ENCODE measurements at places on chromosomes 13 and 19. TPM values are rescaled to one million over a fixed set of nuclear protein-coding genes. Genes with fewer than 3 reads are reported as not detected.

DNA sequence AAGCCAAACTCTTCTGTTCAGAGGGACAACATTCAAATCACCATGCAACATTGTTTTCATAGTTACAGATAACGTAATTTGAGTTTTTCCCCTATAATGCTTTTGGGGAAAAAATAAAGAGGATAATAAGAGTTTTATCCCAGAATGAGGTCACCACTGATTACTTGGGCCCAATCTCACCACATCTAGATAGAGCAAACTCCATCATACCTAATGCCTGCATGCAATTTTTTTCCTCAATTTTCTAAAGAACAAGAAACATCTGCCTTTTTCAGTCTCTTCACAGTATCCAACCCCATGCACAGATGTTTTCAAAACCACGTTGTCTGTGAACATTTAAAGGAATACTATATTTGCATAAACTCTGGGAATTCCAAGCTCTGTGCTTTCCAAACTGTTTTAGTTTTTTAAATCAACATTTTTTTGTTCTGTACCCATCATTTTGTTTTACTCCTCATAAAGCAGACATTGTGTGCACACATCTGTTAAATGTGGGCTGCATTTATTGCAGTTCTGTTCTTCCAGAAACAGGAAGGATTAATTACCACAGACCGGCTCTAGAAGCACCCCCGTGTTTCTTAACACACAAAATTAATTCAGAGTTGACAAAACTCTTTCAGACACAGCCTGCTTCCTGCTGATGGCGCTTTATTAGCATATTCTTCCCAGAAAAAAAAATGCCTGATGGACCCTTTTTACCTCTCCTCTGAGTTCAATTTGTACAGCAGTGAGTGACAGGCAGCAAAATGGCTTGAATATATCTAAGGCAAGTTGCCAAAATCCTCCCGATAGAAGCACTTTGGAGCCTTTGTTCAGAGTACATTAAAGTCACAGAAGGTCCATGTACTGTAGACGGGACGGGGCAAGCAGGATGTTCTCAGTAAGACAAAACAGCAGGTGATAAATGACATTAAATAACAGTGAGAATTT is 1171.9 kb downstream of the EFNB2 start:
- no peak overlapping the region for H3K27ac ChIP-seq
- H3K4me3 ChIP-seq: no peak overlapping the region
- H3K36me3 ChIP-seq: no peaks in the 10 kb centered on the region
- no peak for DNase-seq
- no peaks in the 10 kb centered on the region for H3K4me1 ChIP-seq
- no peaks in the 10 kb centered on the region for H3K27me3 ChIP-seq

DNA sequence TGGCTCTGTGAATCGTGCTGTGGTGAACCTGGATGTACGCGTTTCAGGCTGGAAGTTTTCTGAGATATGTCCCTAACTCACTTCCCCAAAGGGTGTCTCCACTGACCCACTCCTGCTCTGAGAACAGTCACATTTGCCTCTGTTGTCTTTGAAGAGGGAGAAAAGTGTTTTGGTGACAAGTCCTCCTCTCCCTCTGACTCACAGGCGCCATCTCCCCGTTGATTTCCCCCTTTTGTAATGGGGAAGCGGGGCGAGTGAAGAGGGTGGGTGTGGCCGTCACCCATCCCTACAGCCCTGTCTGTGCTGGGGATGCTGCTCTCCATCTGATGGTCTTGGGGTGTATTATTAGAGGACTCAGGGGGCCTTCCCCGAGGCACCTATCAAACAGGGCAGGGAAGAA is 9.6 kb downstream of the APC2 start:
- no peak overlapping the region for H3K27ac ChIP-seq
- peaks cover 32% of the 10 kb centered on the region for H3K27me3 ChIP-seq
- no peak for DNase-seq

- H3K4me3 ChIP-seq: no peak overlapping the region
- no peak for DNase-seq
- H3K36me3 ChIP-seq: no peaks in the 10 kb centered on the region
- H3K27ac ChIP-seq: no peak overlapping the region
These were observed 173.6 kb downstream of the NALCN start for GRCh38 chr13:101242720-101243119.

GRCh38 chr19:31421856-31422255 is 72.6 kb upstream of the TSHZ3 start:
- H3K27me3 ChIP-seq: no peaks in the 10 kb centered on the region
- H3K4me3 ChIP-seq: no peak overlapping the region
- no peak for DNase-seq
- H3K4me1 ChIP-seq: no peaks in the 10 kb centered on the region
- H3K36me3 ChIP-seq: no peaks in the 10 kb centered on the region
- no peak overlapping the region for H3K27ac ChIP-seq

DNA sequence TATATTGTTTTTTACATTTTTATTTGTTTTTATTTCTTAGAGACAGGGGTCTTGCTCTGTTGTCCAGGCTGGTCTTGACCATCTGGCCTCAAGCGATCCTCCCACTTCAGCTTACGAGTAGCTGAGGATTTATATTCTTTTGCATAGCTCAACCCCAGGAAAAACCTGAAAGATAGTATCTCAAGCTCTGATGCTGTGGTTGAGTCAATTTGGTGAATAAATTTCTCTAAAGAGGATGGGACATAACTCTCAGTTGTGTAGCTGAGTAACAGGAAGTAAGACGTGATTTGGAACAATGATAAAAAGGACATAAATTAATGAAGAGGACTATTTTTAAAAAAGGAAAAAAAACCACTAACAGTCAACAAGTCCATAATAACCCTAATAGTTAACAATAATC is 79.8 kb upstream of the TNFSF11 start:
- no peaks in the 10 kb centered on the region for H3K27me3 ChIP-seq
- H3K36me3 ChIP-seq: no peaks in the 10 kb centered on the region
- H3K4me3 ChIP-seq: no peak overlapping the region

GRCh38 chr13:78562237-78562889 is 41.0 kb downstream of the POU4F1 start:
- H3K27me3 ChIP-seq: no peaks in the 10 kb centered on the region
- H3K36me3 ChIP-seq: no peaks in the 10 kb centered on the region
- no peak overlapping the region for H3K4me3 ChIP-seq
- H3K4me1 ChIP-seq: no peaks in the 10 kb centered on the region
- no peak for DNase-seq
- no peak overlapping the region for H3K27ac ChIP-seq

- peak overlapping the region; percentile 100 for H3K27ac ChIP-seq
- peak overlapping the region; percentile 86 for H3K4me3 ChIP-seq
- H3K27me3 ChIP-seq: no peaks in the 10 kb centered on the region
- DNase-seq: peak; percentile 83
- H3K36me3 ChIP-seq: no peaks in the 10 kb centered on the region
These were observed 1.4 kb upstream of the ZMYM5 start for GRCh38 chr13:19864746-19865309.

GRCh38 chr13:46318986-46319385 is 68.1 kb downstream of the RUBCNL start:
- no peak overlapping the region for H3K27ac ChIP-seq
- H3K36me3 ChIP-seq: no peaks in the 10 kb centered on the region
- H3K4me1 ChIP-seq: no peaks in the 10 kb centered on the region
- no peak for DNase-seq

- no peak overlapping the region for H3K27ac ChIP-seq
- H3K36me3 ChIP-seq: no peaks in the 10 kb centered on the region
- peaks cover 18% of the 10 kb centered on the region for H3K4me1 ChIP-seq
- no peaks in the 10 kb centered on the region for H3K27me3 ChIP-seq
These were observed 2523.2 kb upstream of the PCDH20 start for GRCh38 chr13:63938851-63939250.

GRCh38 chr13:28650284-28650683 is 8.6 kb upstream of the POMP start:
- no peaks in the 10 kb centered on the region for H3K36me3 ChIP-seq
- peaks cover 11% of the 10 kb centered on the region for H3K4me1 ChIP-seq
- no peaks in the 10 kb centered on the region for H3K27me3 ChIP-seq
- H3K4me3 ChIP-seq: no peak overlapping the region
- no peak for DNase-seq
- H3K27ac ChIP-seq: no peak overlapping the region

GRCh38 chr13:53098455-53098854 is 69.8 kb downstream of the OLFM4 start:
- H3K27me3 ChIP-seq: no peaks in the 10 kb centered on the region
- no peak for DNase-seq
- no peak overlapping the region for H3K4me3 ChIP-seq
- H3K4me1 ChIP-seq: no peaks in the 10 kb centered on the region
- no peaks in the 10 kb centered on the region for H3K36me3 ChIP-seq

- no peaks in the 10 kb centered on the region for H3K4me1 ChIP-seq
- H3K27ac ChIP-seq: no peak overlapping the region
- H3K27me3 ChIP-seq: no peaks in the 10 kb centered on the region
- no peak overlapping the region for H3K4me3 ChIP-seq
- peak; percentile 63 for DNase-seq
These were observed 135.0 kb downstream of the URI1 start for GRCh38 chr19:30076751-30077670.

GRCh38 chr19:33551676-33552075 is 30.1 kb upstream of the PEPD start:
- H3K27me3 ChIP-seq: no peaks in the 10 kb centered on the region
- H3K36me3 ChIP-seq: no peaks in the 10 kb centered on the region
- H3K27ac ChIP-seq: no peak overlapping the region
- no peaks in the 10 kb centered on the region for H3K4me1 ChIP-seq

DNA sequence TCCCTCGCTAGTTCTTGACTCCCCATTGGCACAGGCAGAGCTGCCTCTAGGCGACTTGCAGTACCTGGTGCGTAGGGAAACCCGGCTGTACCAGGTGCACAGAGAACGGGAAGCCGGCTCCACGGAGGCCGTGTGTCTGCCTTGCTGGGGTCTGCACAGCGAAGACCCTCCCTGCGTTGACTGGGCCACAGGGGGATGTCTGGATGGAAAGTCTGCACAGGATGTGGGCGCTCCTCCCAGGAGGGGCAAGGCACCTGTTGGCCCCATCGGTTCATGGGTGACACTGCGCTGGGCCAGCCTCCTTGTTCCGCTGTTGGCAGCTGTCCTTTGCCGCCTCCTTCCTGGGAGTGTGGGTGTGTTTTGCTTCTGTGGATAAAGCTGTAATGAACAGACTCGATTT is 138.3 kb downstream of the TEX29 start:
- no peak for DNase-seq
- peaks cover 29% of the 10 kb centered on the region for H3K27me3 ChIP-seq
- no peaks in the 10 kb centered on the region for H3K36me3 ChIP-seq
- no peak overlapping the region for H3K27ac ChIP-seq

- H3K4me1 ChIP-seq: peaks cover 21% of the 10 kb centered on the region
- no peak for DNase-seq
- H3K27ac ChIP-seq: no peak overlapping the region
- H3K4me3 ChIP-seq: no peak overlapping the region
- no peaks in the 10 kb centered on the region for H3K27me3 ChIP-seq
These were observed 21.3 kb downstream of the GADD45B start for GRCh38 chr19:2497186-2497585.

DNA sequence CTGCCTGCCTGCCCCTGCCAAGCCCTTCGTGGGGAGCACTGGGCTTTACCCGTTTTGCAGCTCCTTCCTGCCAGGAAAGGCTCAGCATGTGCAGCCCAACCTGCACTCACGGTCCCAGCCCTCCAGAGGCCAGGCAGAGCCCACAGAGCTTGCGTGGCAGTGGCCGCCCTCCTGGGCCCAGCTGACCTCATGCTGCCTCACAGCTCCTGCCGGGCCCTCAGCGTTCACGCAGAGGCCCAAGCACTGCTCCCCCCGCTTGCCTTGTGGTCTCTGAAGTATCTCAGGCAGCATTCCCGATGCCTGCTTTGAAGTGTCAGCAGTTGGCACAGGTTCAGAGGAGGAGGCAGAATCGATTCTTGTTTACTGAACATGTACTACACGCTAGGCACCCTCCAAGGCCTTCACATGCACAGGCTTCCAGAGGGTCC is 32.5 kb downstream of the CAPN12 start:
- no peaks in the 10 kb centered on the region for H3K27me3 ChIP-seq
- peaks cover 84% of the 10 kb centered on the region for H3K4me1 ChIP-seq
- peak overlapping the region; percentile 88 for H3K27ac ChIP-seq
- no peak overlapping the region for H3K4me3 ChIP-seq
- DNase-seq: peak; percentile 90

- H3K4me3 ChIP-seq: no peak overlapping the region
- H3K36me3 ChIP-seq: no peaks in the 10 kb centered on the region
- H3K27me3 ChIP-seq: no peaks in the 10 kb centered on the region
- H3K27ac ChIP-seq: peak overlapping the region; percentile 61
These were observed 517.7 kb downstream of the MYO16 start for GRCh38 chr13:109146912-109147647.

DNA sequence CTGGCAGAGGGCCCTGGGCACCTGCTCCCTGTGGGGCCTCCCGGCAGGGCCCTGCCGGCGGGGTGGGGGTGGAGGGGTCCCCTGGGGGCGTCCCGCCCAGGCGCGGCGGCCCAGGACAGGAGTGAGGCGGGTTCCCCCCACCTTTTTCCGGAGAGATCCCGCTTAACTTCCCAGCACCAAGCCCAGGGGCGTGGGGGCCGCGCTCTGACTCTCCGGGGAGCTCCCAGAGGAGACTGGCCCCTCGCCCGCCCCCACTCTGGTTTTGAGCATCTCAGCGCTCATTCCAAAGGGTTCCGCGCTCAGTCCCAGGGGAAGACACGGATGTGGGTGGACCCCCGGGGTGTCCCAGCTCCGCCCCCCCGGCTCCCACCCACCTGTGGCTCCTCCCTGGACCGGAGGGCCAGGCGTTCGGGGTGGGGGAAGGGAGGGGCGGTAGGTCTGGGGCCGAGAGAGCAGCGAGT is 476 bp downstream of the C2CD4C start:
- no peaks in the 10 kb centered on the region for H3K36me3 ChIP-seq
- peak overlapping the region; percentile 53 for H3K4me3 ChIP-seq

DNA sequence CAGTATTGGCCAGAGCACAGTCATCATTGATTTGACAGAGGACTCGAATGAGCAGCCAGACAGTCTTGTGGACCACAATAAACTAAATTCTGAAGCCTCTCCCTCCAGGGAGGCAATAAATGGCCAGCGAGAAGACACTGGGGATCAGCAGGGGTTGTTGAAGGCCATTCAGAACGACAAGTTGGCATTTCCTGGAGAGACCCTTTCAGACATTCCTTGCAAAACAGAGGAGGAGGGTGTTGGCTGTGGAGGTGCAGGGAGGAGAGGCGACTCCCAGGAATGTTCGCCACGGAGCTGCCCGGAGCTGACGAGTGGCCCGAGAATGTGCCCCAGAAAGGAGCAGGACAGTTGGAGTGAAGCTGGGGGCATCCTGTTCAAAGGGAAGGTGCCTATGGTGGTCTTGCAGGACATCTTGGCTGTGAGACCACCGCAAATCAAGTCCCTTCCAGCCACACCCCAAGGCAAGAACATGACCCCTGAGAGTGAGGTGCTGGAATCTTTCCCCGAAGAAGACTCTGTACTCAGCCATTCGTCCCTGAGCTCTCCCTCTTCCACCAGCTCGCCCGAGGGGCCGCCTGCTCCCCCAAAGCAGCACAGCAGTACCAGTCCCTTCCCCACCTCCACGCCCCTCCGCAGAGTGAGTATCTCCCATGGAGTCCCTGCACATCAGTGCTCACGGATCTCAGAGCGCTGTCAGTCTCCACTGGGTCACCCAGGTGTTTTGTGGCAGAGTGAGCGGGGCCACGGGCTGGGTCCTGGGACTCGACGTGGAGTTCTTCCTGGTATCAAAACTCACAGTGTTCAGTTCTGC is 6.9 kb downstream of the CHAF1A start:
- no peaks in the 10 kb centered on the region for H3K4me1 ChIP-seq
- H3K27me3 ChIP-seq: no peaks in the 10 kb centered on the region
- H3K27ac ChIP-seq: no peak overlapping the region
- no peak for DNase-seq
- H3K36me3 ChIP-seq: no peaks in the 10 kb centered on the region

The MAP4K1 gene
- total RNA-seq: 1.4 TPM

The PABPC3 gene
- total RNA-seq: not detected

The CYP4F8 gene
- total RNA-seq: not detected

The TUBB4A gene
- total RNA-seq: 3.6 TPM

The ZNF546 gene
- total RNA-seq: 6.0 TPM

The FBXO27 gene
- 4.2 TPM for total RNA-seq

The S1PR5 gene
- not detected for total RNA-seq

The VSTM1 gene
- not detected for total RNA-seq

The EIF3K gene
- total RNA-seq: 469 TPM

The ZNF442 gene
- total RNA-seq: 2.9 TPM

All from sigmoid colon (tissue), 7 donors.